ENCODE measurements at places on chromosomes 4 and X.

DNA sequence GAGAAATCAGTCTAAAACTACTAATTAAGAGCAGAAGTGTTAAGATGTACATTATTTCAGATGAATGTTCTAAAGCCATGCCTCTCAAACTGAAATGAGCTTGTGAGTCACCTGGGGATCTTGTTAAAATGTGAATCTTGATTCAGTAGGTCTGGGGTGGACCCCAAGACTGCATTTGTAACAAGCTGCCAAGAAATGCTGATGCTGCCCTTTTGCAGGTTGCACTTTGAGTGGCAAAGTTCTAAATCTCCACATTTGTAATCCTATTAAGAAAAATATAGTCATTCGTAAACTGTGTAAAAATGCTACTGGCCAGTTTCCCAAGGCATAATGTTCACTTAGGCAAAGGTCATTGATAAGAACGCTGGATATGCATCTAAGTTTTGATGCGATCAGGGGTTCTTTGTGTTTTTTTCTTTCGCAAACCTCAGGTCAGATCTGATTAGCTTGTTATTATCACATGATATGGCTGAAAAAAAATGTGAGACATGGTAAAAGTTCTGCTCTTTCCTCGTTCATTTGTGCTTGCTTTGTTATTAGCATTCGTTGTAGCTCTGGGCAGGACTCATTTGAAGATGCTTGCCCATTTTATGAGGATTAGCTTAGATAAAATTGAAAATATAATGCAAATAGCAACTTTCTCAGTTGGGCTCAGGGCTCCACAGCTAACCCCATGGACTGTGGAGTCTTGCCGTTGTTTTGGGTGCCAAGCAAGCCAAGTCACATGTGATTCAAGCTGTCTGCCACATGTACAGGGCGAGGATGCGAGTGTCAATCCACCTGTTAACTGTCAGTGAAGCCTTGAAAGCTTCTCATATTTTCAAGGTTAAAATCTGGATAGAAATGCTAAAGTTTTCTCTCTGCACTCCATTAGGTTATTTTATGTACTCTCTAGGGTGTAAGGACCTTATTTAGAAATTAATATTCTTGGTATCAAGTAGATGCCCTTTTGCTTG, 12.1 kb downstream of the TBC1D1 start:
- DNase-seq, result no peak

- DNase-seq, result no peak
Measured at GRCh38 chr4:109754093-109754857, 24.4 kb upstream of the PLA2G12A start.

DNA sequence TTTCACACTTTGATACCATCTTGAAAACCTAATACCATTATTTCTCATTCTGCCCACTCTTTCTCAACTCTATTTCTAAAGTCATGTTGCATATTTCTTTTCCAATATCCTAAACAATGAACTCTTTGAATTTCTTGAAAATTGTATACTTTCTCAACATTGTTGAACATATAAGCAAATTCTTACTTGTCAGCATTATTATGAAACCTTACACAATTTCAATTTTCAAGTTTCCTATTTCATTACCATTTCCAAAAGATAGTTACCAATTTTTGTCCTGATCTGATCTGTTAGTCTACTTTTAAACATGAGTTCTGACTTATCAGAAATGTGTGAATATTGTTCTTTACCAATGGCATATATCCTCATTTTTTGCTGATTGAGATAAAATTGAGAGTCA, 806.3 kb upstream of the IGFBP7 start:
- DNase-seq, result no peak

DNA sequence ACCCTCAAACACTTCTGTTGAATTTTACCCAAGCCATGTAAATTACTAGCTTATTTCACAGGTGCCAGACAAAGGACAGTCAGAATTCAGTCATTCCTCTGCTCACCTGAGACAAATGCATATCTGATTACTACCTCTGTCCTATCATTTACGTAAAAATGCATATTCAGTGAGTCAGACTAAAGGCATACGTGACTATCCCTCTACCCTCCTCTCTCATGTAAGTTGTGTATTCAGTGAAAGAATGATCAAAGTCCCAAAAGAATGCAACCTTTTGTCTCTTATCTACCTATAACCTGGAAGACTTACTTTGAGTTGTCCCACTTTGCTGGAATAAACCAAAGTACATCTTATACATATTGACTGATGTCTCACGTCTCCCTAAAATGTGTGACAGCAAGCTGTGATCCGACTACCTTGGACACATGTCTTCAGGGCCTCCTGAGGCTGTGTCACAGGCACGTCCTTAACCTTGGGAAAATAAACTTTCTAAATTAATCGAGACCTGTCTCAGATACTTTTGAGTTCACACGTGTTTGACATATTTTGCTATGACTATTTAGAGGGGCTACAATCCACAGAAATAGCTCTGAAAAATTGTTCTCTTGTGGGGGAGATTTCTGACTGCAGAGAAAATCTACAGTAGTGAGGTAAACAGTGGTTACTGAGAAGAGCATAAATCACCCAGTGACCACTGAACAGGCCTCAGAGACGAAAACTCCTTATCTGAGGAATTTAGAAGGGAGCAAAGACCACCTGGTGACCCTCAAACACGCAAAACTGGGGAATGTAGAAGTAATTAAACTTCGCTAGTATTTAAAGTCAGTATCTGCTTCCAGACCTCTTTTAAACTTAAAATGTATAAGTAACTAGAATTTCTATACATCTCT, 1575.8 kb downstream of the STIM2 start:
- DNase-seq, result peak; percentile 93

DNA sequence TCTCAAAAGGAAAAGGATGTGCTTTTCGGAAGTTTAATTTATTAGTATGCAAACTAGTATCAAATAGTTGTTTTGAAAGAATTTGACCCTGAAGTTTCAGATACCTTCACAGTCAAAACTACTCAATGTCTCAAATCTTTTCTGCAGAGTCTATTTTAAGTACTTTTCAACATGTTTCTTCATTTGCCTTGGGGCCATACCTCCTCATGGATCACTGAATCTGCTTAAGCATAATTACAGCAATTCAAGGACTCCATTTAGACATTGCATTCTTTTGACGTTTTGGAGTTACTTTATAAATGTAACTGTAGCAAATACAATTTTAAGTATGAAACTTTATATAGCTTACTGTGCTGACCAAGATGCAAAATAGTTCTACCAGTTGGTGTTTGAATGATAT, 25.5 kb downstream of the PALLD start:
- DNase-seq, result no peak

- peak; percentile 73 for DNase-seq
Measured at GRCh38 chr4:31370866-31371465, 650.8 kb downstream of the PCDH7 start.

- DNase-seq, result no peak
Measured at GRCh38 chr4:165806613-165807012, 66.4 kb upstream of the TLL1 start.

GRCh38 chr4:678331-679103, 4.2 kb downstream of the MYL5 start:
- no peak for DNase-seq

DNA sequence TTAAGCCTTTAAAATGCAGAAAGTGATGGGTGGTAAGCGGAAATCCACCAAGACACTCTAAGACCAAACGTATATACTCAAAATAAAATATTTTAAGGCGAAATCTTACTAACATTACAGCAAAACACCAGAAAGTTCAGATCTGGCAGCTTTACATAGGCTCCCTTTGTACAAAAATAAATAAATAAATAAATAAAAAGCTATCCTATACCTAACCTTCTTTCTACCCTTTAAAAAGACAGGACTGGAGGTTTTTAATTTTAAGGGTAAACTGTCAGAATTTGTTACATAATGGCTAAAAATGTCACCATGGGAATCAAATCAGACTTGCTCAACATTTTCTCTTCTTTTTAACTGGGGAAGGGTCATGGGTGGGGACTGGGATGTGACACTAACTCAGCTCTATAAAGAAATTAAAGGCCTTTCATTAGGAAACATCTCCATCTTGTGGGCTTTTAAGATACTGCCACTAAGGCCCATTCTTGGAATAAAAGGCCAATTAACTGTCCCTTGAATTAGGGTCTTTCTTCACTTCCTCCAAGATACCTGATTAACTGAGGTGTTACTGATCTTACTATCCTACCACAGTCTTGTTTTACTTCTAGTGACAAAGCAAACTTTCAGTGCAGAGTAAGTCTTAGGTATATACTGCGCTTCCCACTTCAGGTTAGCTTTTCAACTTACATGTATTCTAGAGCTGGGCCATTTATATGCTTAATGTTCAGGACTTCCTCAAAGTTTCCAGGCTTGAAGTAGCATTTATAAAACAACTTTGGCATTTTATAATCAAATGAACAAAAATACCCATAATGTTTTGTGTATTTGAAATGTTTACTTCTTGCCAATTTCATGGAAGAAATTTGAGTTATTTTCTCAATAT, 13.3 kb downstream of the HNRNPD start:
- DNase-seq, result peak; percentile 71

DNA sequence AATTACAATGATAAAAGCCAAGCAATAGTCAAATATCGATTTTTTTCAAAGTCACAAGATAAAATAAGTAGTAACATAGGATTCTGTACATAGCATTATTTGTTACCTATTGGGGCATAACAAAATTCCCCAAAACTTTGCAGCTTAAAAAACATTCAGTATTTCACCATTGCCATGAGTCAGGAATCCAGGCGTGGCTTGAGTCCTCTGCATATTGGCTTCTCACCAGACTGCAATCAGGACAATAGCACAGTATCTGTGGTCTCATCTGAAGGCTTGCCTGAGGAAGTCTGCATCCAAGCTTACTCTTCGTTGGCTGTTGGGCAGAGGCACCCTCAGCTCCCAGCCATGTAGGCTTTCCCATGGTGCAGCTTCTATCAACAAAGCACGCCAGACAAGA, 6.2 kb upstream of the CTBP1 start:
- DNase-seq, result no peak

DNA sequence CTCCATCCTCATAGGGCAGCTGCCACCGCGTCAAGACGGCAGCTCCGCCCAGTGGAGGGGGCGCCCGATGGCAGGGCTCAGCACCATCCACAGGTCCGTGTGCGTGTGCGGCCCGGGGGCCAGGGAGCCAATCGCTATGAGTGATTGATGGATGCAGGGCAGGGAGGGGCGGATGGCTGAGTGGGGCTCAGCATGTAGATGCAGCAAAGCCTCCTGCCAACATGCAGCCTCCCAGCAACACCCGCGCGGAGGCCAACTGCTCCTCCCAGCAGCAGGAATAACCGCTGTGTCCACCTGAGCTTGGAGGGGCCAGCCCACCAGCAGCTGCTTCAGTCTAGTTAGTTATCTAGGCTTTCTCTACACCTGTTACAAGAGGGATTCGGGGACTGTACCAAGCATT, 77.4 kb downstream of the MTMR1 start:
- no peak for DNase-seq

- no peak for DNase-seq
Measured at GRCh38 chr4:62226082-62226481, 1026.0 kb downstream of the ADGRL3 start.

GRCh38 chrX:101482296-101482695, 3.0 kb upstream of the ARMCX4 start:
- DNase-seq, result no peak

DNA sequence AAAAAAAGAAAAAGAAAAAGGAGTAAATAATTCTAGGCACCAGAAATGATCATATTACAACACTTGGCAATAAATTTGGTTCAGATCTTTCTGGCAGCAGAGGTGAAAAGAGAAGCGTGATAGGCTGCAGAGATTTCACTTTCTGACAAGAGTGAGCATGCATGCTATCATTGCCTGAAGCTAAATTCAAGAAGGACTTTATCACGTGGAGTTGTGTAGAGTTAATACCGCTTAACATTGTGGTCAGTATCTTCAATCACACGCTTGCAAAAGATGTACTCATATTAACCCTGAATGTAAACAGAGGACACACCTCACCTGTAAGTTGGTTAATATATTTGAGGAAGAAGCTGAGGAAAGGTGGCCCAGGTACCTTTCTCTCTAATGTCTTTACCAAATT, 31.4 kb upstream of the RBPJ start:
- DNase-seq, result no peak

GRCh38 chrX:42384956-42385355, 393.0 kb downstream of the PPP1R2C start:
- no peak for DNase-seq

GRCh38 chr4:4711902-4712301, 147.6 kb upstream of the MSX1 start:
- DNase-seq, result peak; percentile 60

- no peak for DNase-seq
Measured at GRCh38 chrX:121191779-121192178, 144.4 kb downstream of the GLUD2 start.

DNA sequence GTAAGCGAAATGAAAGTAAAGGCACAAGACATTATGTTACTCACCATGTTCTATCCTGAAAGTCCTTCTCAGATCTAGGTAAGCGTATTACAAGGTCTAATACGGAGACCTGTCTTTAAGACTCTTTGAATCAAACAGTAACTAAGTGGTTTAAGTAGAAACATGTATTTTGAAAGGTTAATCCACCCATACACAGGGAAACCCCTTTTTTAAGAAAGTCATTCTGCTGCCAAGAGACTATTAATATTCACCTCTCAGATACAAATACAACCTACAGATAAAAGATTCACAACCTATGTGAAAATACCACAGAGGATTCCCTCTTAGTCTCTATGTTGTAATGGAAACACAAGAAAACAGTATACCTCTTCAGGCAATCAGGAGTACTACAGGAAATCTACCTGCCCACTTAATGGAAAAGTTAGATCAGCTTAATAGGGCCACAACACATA, 63.2 kb upstream of the TNIP3 start:
- no peak for DNase-seq

DNA sequence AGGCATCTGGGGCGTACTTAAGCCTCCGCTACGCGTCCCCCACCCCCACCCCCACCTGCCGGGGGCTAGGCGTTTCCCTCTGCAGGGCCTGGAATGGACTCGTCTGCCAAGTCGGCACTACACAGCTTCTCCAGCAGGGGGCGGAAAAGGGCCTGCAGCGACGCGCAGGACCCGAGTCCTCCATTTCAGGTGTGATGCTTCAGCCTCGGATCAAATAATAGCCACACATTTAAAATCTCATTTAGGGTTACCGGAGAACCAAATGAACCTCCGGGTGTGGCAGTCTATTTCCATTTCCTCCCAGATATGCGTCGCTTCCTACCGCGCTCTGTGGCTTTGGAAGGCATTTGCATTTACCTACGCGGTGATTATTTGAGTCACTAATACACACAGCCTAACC, 2.9 kb downstream of the PAK3 start:
- DNase-seq, result peak; percentile 67

GRCh38 chr4:138501614-138502013, 259.5 kb upstream of the SLC7A11 start:
- no peak for DNase-seq

- peak; percentile 49 for DNase-seq
Measured at GRCh38 chrX:17689971-17690409, 47.3 kb upstream of the SCML1 start.
